Ascending aorta (tissue), 2 donors: ENCODE measurements at places on chromosomes 5 and 9.

GRCh38 chr5:53100606-53101005 lies 9.0 kb downstream of the MOCS2 start:
- DNase-seq, result no peak

DNA sequence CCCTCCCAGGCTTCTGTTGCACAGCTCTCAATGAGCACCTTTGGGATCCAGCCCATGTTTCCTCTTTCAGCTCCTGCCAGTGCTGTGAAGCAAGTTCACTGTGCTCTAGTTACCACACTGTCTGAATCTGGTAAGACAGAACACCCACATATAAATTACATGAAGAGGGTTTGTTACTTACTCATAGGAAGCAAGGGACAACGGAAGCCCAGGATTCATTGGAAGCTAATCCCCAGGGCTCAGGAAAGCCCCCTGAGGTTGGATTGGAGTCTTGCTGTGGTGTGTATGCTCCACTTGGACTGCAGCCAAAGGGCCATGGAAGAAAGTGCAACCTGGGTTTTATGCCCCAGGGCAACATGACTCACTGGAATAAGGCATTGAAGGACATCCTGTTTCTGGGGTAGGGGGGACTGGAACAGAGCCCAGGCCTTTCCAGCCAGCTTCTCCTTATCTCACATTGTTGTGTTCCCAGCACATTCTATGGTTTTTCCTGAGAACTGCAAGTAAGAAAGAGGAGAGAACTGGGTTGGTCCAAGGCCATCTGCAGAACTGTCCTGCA lies 15.6 kb upstream of the CLK4 start:
- DNase-seq, result no peak

DNA sequence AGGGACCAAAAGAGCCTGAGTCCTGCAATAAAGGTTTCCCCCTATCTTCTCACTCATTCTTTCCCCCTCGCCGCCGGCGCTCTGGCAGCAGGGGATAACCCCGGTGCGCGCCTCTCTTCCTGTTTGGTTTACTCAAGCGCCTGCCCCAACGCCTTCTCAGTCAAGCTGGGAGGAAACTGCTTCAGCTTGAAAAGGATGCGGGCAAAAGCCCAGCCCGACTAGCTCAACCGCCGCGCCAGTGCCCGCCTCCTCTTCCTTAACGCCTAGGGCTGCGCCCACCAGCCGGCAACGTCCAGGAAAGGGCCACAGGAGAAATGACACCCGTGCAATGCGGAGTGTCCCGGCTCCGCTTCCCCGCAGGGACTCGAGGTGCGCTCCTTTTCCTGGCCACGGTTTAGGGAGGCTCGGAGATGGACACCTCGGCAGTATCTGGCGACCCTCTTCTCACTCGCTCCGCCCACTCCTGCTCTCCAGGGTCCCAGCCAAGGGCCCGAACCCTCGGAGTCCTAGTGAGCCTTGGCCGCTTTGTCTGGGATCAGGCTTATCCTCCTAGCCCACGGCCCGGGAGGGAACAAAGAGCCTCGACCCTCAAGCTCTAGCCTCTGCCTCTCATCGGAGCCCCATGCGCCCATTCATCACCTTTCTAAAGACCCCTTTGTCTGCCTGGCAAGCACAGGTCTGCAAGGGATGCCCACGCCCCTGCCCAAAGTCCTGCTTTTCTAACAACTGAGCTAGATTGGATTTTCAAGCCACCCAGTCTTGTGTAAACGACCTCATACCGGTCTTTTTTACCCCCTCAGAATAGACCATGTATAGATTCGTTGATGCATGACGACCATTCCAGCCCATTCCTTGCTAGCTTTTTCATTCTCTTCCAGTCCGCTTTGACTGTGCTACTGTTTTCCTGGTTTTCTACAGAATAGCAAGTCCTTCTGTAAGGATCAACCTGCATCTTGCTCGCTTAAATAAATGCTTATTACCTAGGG lies 2.0 kb downstream of the ST8SIA4 start:
- peak; percentile 84 for DNase-seq

DNA sequence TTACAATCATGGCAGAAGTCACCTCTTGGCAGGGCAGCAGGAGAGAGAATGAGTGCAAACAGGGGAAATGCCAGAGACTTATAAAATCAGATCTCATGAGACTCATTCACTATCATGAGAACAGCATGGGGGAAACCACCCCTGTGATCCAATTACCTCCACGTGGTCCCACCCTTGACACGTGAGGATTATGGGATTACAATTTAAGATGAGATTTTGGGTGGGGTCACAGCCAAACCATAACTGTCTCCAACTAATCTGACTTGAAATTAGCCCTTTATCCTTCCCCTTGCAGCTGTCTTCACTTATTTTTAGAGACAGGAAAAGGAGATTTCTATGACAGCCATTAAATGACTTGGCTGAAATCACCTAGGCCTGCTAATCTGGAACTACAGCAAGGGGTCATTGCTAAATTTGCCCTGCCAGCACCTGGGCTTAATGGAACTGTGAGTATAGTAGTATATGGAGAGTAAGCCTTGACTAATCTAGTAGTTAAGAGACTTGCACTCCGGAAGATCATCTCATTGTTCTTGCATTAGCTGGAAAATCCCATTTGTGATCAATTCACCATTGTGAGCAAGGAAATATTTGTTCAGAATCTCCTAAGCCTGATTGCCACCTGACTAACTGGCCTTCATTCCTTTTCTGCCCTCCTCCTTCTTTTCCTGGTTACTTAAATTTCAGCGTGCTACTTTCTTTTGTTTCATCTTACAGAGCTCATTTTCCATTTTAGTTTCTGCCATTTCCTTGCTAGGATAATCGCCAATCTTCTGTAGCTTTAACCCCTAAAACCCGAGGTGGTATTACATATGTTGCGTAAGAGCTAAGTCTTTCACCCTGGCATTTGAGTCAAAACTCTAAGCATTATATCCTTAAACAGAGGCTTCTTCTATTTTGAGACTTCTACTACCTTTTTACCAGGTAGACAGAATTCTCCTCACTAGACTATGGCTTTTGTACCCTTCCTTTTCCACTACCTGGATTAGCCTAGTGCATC lies 65.3 kb upstream of the RUSC2 start:
- DNase-seq, result no peak

DNA sequence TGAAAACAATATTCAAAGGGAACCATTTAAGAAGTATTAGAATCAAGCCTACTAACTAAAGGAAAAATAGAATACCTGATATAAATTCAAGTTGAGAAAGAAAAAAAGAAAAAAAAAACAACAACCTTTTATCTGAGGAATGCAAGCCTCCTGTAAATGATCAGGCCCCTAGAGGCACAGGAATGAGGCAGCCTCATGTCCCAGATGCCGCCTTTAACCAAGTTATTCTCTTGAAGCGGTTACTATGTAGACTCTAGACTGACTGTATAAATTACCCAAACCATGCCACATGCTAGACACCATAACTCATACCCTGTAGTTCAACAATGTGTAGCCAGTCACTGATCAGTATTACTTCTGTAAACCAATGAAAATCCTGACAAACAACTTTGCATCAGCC lies 929.6 kb downstream of the TAF11L14 start:
- no peak for DNase-seq

GRCh38 chr9:96399325-96399633 lies 15.8 kb upstream of the SLC35D2 start:
- DNase-seq, result no peak

DNA sequence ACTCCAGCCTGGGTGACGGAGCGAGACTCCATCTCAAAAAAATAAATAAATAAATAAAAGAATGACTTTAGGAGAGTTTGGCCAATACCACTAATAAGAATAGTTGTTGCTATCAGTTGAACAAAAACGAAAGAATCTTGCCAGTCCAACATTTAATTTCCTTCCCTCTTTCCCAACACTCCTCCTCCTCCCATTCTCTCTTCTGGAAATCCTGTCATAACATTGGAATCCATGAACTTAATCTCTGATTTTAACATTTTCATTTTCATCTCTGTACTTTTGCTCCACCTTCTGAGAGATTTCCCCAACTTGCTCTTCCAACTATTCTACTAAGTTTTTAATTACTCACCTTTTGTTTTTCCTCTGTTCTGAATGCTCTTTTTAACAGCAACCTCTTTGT lies 42.8 kb upstream of the CDK20 start:
- DNase-seq, result no peak

DNA sequence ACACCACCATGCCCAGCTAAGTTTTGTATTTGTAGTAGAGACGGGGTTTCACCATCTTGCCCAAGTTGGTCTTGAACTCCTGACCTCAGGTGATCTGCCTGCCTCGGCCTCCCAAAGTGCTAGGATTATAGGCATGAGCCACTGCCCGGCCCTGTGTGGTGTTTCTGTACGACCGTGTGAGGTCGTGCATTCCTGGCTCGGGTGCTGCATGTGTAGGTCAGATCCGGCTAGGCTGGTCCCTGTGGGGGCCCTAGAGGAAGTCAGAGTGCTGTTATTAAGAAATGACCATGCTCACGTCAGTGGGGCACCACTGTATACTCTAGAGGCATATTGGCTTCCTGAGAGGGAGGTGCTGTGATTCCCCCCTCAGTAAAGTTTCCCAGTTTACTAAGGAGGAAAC lies 13.7 kb downstream of the WNK2 start:
- DNase-seq, result no peak
